AG08395 (cell line): ENCODE measurements at places on chromosomes 1 and 21.

- DNase-seq = no peak
Measured at GRCh38 chr21:21233051-21233450, 234.8 kb downstream of the NCAM2 start.

- DNase-seq = no peak
Measured at GRCh38 chr1:183075861-183076260, 52.6 kb downstream of the LAMC1 start.

- peak; percentile 20 for DNase-seq
Measured at GRCh38 chr1:233240371-233240770, 55.2 kb downstream of the PCNX2 start.

DNA sequence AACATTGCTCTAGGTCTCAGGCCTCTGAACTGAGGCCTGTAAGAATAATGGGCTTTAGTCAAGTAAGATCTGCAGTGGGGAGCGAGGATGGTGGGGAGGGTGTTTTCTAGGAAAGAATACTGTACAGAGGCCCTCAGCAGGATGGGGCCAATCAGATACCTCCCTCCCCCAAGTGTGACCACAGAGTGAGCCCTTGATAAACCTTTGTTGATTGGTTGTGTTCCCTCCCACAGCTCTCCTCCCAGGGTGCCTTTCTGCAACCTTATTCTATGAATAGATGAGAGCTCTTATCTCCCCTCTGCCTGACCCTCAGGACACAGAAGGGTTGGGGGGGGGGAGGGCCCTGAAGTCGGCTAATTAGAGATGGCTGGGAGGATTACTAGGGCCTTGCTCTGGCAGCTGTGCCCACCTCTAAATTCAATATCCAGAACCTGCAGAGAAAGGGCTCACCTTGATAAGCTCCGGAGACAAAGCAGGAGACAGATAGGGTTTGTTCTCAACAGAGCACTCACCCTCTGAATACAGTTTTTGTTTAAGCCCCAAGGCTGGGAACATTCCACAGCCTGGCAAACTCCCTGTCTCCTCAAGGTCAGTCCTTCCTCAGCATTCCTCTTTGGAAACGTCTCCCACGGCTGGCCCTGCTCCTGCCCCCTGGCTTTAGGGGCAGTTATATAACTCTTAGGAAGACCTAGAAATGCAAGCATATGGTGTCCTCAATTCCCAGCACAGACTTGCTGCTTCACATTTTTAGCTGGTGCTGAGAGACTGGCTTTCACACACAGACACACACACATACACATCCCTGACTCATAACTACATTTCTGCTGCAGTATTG, 42.9 kb downstream of the ATP1A1 start:
- no peak for DNase-seq

GRCh38 chr21:8993284-8993942, 1528.0 kb upstream of the TPTE start:
- no peak for DNase-seq

DNA sequence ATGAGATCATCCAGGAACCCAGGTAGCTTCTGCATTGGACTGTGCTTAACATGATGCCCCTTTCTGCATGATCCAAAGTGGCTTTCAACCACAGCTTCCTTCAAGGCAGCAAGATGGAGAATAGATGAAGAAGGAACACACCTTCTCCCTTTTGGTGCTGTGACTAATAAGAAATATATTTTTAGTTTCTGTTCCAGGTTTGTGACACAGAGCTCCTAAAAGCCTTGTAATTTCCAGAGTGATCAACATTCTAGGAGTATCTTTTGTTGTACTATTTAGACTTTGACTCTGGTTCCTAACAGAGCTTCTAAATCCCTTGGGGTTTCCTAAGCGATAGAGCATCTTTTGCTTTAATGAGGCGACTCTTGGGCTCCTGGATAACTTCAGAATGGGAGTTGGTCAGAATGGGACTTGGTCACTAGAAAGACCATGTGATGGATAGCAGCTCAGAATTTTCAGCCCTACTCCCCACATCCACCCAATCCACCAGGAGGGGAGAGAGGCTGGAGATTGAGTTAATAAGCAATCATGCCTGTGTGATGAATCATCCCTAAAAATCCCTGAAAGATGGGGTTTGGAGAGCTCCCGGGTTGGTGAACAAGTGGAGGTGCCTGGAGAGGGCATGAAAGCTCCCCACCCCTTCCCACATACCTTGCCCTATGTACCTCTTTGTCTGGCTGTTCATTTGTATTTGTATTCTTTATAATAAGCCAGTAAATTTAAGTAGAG, 134.8 kb downstream of the FGGY start:
- DNase-seq = peak; percentile 35

- DNase-seq = peak; percentile 4
Measured at GRCh38 chr1:10267319-10267718, 56.9 kb downstream of the KIF1B start.

DNA sequence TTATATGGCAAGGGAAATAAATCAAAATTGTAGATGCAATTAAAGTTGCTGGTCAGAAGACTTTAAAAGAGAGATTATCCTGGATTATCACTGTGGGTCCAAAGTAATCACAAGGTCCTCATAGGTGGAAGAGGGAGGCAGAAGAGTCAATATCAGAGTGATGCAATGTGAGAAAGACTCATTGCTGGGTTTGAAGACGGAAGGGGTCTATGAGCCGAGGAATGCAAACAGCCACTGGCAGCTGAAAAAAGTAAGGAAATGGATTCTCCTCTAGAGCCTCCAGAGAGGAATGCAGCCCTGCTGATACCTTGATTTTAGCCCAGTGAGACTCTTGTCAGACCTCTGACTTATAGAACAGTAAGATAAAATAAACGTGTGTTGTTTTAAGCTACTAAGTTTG, 59.8 kb upstream of the MUTYH start:
- no peak for DNase-seq

GRCh38 chr1:237756304-237756967, 134.3 kb downstream of the ZP4 start:
- no peak for DNase-seq

DNA sequence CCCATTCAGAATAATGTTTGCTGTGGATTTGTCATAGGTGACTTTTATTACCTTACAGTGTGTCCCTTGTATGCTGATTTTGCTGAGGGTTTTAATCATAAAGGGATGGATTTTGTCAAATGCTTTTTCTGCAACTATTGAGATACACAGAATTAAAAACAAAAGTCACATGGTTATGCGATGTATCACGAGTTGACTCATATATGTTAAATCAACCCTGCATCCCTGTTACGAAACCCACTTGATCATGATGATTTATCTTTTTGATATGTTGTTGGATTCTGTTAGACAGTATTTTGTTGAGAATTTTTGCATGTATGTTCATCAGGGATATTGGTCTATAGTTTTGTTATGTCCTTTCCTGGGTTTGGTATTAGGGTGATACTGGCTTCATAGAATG, 10.7 kb upstream of the OR2T34 start:
- no peak for DNase-seq

DNA sequence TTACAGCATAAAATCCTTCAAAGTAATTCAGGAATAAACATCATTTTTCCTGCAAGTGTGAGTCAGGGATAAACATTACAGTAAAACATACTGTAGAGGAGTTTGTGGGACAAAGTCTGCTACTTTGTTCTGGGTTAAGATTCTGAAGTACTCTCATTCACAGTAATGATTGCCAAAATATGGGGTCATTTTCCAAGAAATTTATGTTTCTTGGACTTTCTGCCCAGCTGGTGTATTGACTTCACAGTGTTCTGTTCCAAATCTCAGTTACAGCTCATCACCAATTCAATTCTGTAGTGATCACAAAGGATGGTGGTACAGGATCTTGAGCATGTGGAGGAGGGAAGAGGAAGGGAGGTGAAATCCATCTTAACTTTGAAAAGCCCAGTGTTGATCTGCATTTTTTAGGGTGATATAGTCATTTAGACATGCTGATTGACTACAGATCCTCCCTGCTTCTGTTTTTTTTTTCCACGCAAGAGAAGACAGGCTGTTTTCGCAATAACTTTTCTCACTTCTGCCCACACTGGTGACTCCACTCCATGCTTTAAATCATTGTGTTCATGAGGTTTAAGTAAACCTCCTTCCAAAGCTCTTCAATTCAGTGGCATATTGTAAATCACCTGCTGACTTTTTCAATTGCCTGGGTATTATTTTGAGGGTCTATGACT, 60.4 kb upstream of the C1orf53 start:
- DNase-seq = peak; percentile 25

- peak; percentile 47 for DNase-seq
Measured at GRCh38 chr1:78355656-78356055, 135.1 kb upstream of the PTGFR start.

GRCh38 chr21:42503711-42504110, 7.7 kb upstream of the RSPH1 start:
- no peak for DNase-seq

- DNase-seq = no peak
Measured at GRCh38 chr1:226512076-226512728, 36.4 kb upstream of the STUM start.

DNA sequence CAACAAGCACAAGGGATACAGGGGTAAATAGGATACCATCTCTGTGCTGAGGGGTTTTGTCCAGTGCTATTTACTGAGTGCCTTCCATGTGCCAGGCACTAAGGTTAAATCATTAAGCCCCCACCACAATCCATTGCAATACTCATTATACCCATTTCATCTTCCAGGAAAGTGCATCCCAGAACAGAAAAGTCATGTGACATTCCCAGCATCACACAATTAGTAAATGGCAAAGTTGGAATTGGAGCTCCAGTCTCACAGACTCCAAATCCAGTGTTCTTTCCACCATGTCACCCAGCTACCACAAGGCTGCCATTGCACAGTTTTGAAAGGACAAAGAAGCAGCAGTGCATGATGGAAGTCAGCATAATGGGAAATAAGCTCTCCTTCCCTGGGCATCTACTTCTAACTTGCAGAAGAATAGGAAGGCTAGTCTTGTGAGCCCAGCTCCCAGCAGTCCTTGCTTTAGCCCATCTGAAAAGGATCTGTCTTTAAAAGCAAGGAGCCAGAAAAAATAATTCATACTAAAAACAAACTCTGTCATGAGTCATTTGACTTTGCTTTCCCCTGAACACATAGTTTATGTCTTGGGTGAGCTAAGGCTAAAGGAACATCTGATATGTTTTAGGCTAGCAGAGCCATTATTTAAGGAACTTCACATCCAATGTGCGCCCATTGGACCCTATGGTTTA, 111.4 kb upstream of the HOOK1 start:
- DNase-seq = peak; percentile 54

GRCh38 chr1:6582370-6582769, 2.6 kb downstream of the ZBTB48 start:
- DNase-seq = no peak

GRCh38 chr1:106749491-106749890, 307.0 kb upstream of the PRMT6 start:
- no peak for DNase-seq

- no peak for DNase-seq
Measured at GRCh38 chr1:217896490-217896889, 265.3 kb downstream of the SPATA17 start.

GRCh38 chr1:98323388-98323787, 338.1 kb upstream of the SNX7 start:
- DNase-seq = peak; percentile 68

DNA sequence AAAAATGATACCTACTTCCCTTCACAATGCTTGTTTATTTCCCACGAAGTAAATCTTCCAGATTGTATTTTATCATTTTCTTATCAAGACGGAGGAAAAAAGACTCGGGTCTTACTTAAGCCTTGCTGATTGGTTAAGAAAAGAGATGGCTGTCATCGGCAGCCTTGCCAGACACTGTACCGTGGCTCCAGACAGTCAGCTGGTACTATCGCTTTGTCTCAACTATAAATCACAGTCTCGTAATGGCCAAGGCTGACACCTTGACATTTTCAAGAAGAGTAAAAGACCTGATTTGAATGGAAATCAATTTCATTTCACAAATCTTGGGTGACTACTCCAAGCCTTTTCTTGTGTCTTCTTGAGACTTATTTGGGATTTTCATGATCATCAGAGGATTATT, 868.0 kb downstream of the USP25 start:
- no peak for DNase-seq

- no peak for DNase-seq
Measured at GRCh38 chr21:41701749-41702148, 65.1 kb downstream of the RIPK4 start.

DNA sequence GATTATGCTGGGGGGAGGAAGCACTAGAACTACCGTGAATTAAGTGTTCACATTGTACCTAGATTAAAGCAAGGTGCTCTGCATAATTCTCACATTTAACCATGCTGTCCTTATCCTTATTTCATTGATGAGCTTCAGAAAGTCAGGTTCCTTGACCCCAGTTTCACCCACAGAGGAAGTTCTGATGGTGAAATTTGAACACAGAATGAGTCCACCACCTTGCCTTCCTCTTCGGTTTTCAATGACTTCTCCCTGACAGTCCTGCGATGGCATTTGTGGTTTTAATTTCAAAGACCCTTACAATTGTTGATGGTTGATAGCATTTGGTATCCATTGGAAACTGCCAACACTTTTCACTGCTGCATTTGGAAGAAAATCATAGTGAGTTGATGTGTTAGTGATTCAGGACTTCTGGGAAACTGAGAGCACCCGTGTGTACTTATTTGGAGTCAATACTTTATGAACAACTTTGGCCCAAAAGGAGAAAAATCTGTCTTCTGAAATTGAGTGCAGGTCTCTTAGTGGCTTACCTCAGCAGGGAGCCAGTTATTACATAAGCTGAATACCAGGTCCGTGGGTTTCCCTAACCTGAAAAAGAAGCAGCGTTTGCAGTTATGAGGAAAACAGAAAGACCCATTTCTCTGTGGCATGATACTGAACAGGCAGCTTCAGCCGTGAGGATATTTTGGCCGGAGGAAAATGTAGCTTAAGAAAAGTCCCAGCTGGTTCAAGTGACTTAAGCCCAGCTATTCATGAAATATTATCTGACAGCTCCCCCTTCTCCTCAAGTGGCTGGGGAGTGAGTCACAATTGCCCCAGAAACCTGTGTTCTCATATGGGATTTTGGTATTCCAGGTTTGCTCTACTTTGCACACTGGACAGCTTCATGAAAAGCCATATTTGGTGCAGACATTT, 47.5 kb downstream of the ROR1 start:
- DNase-seq = peak; percentile 36

- peak; percentile 46 for DNase-seq
Measured at GRCh38 chr1:2382621-2383361, 8.6 kb downstream of the MORN1 start.

- no peak for DNase-seq
Measured at GRCh38 chr1:212482006-212482636, 49.4 kb downstream of the NENF start.

- DNase-seq = no peak
Measured at GRCh38 chr21:28937737-28938136, 54.9 kb downstream of the LTN1 start.

- DNase-seq = no peak
Measured at GRCh38 chr1:51679435-51679834, 62.5 kb downstream of the OSBPL9 start.

DNA sequence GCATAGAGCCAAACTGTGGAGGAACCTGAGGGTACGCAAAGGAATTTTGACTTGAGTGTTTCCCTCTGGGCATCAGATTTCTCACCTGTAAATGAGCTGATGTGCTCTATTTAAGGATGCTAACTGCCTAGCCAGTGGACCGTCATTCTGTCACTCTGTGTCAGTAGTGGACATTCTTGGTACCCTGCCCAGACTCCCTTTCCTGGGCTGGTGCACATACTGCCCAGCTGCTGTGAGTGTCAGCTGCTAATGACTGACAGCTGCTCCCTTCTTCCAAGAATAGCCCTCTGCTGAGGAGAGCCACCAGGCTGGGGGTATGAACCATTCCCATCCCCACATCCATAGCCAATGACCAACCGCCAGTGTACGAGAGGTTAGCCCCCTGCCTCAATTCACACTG, 193.1 kb upstream of the DAB1 start:
- DNase-seq = no peak
